T-helper 1 cell treated with Interleukin-12 subunit alpha and Interleukin-12 subunit beta and Interleukin-4 antibody, amounts not matched to agents 30 ng/mL and 1 ng/mL, for 36 hours (primary cell): ENCODE measurements at places on chromosomes 5 and 9. TPM values are rescaled to one million over a fixed set of nuclear protein-coding genes. Genes with fewer than 3 reads are reported as not detected.

MYMK gene
- total RNA-seq, result not detected in 2 replicates

PCDHB11 gene
- total RNA-seq, result not detected in 2 replicates

DRD1 gene
- total RNA-seq, result not detected in 2 replicates

GLE1 gene
- total RNA-seq, result 43.6 and 44.2 TPM in 2 replicates

MYOZ3 gene
- 0.10 TPM in 1 of 2 replicates, not detected in the other for total RNA-seq

CCDC187 gene
- not detected in 2 replicates for total RNA-seq

TMCO6 gene
- total RNA-seq, result 25.6 and 28.6 TPM in 2 replicates

SNCB gene
- not detected in 2 replicates for total RNA-seq

SMIM33 gene
- total RNA-seq, result 0.54 and 0.68 TPM in 2 replicates

PCSK1 gene
- not detected in 2 replicates for total RNA-seq

LECT2 gene
- total RNA-seq, result not detected in 2 replicates

CTXN3 gene
- total RNA-seq, result not detected in 2 replicates

LCN12 gene
- total RNA-seq, result 3.2 and 3.8 TPM in 2 replicates

SPAG8 gene
- 0.90 and 0.96 TPM in 2 replicates for total RNA-seq

RAD50 gene
- 26.8 and 28.4 TPM in 2 replicates for total RNA-seq

CSNK1A1 gene
- total RNA-seq, result 189 TPM in 2 replicates

GFI1B gene
- not detected in 2 replicates for total RNA-seq

ADGRD2 gene
- not detected in 2 replicates for total RNA-seq

SLIT3 gene
- not detected in 2 replicates for total RNA-seq

GRM6 gene
- not detected in 2 replicates for total RNA-seq

TICAM2 gene
- total RNA-seq, result 3.3 and 3.5 TPM in 2 replicates

TNPO1 gene
- 92.5 and 110 TPM in 2 replicates for total RNA-seq

SPINK4 gene
- not detected in 2 replicates for total RNA-seq

PCA3 gene
- not detected in 2 replicates for total RNA-seq

ATP10B gene
- not detected in 2 replicates for total RNA-seq

GNA14 gene
- not detected in 2 replicates for total RNA-seq

CDH6 gene
- total RNA-seq, result not detected in 2 replicates

PCDHAC2 gene
- not detected in 2 replicates for total RNA-seq

ANKRD18B gene
- total RNA-seq, result 1.7 and 2.4 TPM in 2 replicates

FOXI1 gene
- total RNA-seq, result 0.10 TPM in 1 of 2 replicates, not detected in the other

WDR36 gene
- 39.6 and 43.0 TPM in 2 replicates for total RNA-seq

ZFP2 gene
- 0.24 and 0.32 TPM in 2 replicates for total RNA-seq

LRSAM1 gene
- 18.5 and 19.2 TPM in 2 replicates for total RNA-seq

OTULINL gene
- 23.9 and 26.6 TPM in 2 replicates for total RNA-seq

ST8SIA4 gene
- 65.1 and 74.6 TPM in 2 replicates for total RNA-seq

AHRR gene
- 18.7 and 20.0 TPM in 2 replicates for total RNA-seq

FLT4 gene
- total RNA-seq, result 0.32 and 0.56 TPM in 2 replicates

CCL27 gene
- total RNA-seq, result 0.39 TPM in 1 of 2 replicates, not detected in the other

ADAMTS2 gene
- not detected in 2 replicates for total RNA-seq
